ENCODE measurements at places on chromosomes 11 and 22.
A peak's percentile ranks its signal among the peaks of the same experiment; 100 is the strongest.

DNA sequence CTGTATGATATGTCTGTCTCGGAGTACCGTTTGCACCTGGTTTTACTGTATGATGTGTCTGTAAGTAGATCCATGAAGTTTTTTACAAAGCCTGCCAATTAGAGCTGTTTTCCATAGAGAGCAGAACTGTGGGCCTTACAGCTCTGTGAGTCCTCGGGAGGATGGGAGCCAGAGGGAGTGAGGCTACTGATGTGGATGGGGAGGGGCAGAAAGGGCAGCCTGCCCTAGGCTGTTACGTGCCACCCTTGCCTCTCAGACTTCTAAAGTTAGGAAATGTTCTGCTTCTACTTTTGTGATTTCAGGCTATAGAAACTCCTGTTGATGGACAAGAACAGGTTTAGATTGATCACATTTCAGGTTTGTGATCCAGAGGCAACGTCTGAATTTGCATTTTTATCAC lies 105.2 kb downstream of the PPP6R3 start:
- no peaks in the 10 kb centered on the region for H3K4me1 ChIP-seq
- DNase-seq = no peak
- no peak overlapping the region for H3K4me3 ChIP-seq
- no peaks in the 10 kb centered on the region for H3K27me3 ChIP-seq

DNA sequence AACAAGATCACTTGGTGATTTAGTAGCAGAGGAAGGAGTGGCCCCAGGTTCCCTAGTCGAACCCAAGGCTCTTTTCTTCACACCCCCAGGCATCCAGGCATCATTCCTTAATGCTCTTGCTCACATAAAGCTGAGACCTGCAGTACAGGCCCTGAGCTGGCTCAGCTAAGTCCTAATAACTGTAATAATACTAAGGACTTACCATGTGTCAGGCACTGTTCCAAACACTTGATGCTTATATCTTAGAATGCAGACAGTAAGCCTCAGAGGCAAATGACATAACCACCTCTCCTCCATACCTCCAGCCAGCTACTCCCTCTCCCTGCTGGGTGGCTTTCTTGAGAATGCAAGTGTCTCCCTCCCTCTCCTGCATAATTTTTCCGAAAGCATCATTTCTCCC lies 33.2 kb downstream of the ANKK1 start:
- H3K4me1 ChIP-seq = no peaks in the 10 kb centered on the region
- H3K36me3 ChIP-seq = no peaks in the 10 kb centered on the region
- no peaks in the 10 kb centered on the region for H3K27me3 ChIP-seq
- H3K27ac ChIP-seq = no peak overlapping the region
- no peak for DNase-seq

DNA sequence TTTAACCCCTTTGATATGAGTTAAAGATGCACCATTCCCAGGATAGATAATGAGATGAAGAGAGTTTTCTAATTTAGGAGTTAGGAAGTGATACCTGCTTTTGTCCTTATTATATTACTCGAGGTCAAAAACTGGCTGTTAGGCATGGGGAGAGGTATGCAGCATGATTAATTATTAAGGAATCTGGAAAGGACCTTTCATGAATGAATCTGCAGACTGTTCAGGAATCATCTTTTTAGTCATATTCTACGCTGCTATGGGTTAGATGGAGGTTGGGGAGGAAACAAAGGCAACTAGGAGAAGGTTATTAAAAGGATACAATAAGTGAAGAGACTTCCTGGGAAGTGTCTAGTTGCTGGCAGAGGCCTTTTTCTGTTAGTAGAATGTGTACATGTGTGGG lies 492.4 kb upstream of the CCDC90B start:
- no peak overlapping the region for H3K27ac ChIP-seq
- no peak overlapping the region for H3K4me3 ChIP-seq
- no peaks in the 10 kb centered on the region for H3K36me3 ChIP-seq
- no peak for DNase-seq
- no peaks in the 10 kb centered on the region for H3K27me3 ChIP-seq
- H3K4me1 ChIP-seq = no peaks in the 10 kb centered on the region

DNA sequence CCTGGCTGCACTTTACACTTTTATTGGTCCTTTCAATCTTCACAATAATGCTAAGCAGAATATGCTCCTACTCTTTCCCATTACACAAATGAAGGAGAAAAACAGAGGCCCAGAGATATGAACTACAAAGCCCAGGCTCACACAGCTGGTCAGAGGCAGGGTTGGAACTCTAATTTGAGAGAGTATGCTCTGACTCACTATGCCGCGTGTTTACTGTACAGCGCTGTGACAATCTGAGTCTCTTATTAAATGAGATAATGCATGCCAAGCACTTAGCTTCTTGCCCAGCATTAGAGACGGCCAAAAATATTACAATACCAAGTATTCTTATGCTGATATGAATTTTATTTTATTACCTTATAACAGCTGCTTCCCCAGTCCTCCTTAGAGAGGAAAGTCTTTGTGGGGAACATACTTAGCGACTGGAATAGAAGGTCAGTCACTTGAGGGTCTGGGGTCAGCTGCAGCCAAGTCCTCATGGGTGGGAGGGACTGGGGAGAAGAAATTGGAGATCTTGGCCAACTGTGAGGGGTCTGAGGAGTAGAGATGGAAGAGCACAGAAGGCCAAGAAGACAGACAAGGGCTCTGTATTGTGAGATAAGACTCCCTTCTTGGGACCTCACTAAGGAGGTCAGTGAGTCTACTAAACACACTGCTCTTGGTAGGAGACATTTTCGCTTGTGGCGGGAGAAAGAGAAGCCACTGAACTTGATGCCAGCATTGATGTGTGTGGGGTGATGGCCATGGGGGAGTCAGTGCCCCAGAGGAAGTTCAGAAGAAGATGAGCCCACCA lies 150.8 kb upstream of the TIMP3 start:
- H3K4me1 ChIP-seq = no peaks in the 10 kb centered on the region
- no peak overlapping the region for H3K27ac ChIP-seq
- no peak overlapping the region for H3K4me3 ChIP-seq
- H3K36me3 ChIP-seq = no peaks in the 10 kb centered on the region
- no peak for DNase-seq
- no peaks in the 10 kb centered on the region for H3K27me3 ChIP-seq

- no peak overlapping the region for H3K4me3 ChIP-seq
- no peak for DNase-seq
Measured at GRCh38 chr11:114438303-114438702, 964 bp upstream of the REXO2 start.

DNA sequence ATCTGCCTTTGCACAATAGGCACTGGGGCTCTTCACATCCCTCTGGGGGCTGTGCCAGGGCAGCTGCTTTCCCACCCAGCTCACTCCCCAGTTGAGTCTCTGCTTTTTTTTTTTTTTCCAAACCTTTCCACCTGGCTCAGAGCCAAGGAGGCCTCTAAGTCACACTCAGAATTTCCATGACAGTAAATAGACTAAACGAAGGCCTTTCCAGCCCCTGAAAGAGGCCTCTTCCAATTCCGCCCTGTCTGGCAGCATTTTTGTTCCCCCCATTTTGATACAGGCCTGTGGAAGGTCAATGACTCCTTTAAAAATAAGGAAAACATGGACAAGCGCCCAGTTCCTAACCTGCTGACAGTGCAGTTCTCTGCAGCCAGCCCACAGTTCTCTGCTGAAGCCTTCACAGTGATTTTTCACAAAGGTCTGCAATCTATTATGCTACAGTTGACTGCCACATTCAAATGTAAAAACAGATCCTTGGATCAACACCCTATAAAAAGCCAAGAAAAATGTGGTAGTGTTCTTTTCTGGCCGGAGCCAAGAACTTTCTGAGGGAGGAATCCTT lies 107.5 kb upstream of the SESN3 start:
- DNase-seq = no peak
- no peaks in the 10 kb centered on the region for H3K36me3 ChIP-seq
- H3K27me3 ChIP-seq = no peaks in the 10 kb centered on the region
- no peak overlapping the region for H3K27ac ChIP-seq
- H3K4me1 ChIP-seq = peaks cover 32% of the 10 kb centered on the region

DNA sequence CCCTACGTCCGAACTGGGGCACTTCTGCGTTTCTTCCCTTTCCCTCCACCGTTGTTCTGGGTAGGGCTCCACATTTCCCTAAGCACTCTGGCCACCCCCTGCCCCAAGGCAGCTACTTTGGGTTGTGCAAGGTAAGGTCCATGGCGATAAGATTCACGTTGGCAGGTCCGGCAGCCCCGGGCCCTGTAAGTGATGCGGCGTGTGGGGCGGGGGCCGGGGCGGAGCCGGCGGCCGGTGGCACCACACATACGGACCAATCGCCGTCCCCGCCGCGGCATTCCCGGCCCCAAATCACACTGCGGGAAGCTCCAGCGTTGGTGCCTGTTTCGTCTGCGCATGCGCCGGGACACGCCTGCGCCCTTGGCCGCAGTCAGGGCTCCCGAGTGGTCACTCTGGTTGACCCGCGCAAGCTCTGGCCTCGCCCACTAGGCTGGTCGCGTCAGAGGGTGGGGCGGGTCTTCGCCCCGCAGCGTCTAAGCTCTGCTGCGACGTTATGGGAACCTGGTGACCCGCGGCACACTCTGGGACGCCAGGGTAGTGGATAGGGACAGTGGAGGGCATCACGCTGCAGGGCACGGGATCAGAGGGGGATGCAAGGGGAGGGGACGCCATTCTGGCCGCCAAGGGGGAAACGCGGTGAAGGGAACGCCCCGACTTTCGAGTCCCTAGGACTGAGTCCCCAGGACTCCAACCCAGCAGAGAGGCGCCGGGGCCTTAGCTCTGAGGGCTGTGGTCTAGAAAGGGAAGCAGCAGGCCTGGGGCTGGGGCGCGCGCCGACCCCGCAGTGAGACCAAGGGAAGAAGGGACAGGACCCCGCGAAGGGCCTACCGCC lies 1.6 kb downstream of the FADS1 start:
- peaks cover 8% of the 10 kb centered on the region for H3K27me3 ChIP-seq
- peak; percentile 61 for DNase-seq
- H3K27ac ChIP-seq = peak overlapping the region; percentile 17
- H3K4me3 ChIP-seq = peak overlapping the region; percentile 72
- H3K4me1 ChIP-seq = peaks cover 24% of the 10 kb centered on the region

GRCh38 chr22:20627432-20627831 lies 120.0 kb downstream of the MED15 start:
- no peak overlapping the region for H3K4me3 ChIP-seq
- H3K36me3 ChIP-seq = no peaks in the 10 kb centered on the region
- no peak for DNase-seq
- H3K27ac ChIP-seq = no peak overlapping the region
- no peaks in the 10 kb centered on the region for H3K27me3 ChIP-seq

GRCh38 chr11:73234471-73235181 lies 16.5 kb downstream of the P2RY2 start:
- no peaks in the 10 kb centered on the region for H3K27me3 ChIP-seq
- no peak overlapping the region for H3K27ac ChIP-seq
- H3K4me3 ChIP-seq = no peak overlapping the region
- no peak for DNase-seq
- H3K36me3 ChIP-seq = no peaks in the 10 kb centered on the region

DNA sequence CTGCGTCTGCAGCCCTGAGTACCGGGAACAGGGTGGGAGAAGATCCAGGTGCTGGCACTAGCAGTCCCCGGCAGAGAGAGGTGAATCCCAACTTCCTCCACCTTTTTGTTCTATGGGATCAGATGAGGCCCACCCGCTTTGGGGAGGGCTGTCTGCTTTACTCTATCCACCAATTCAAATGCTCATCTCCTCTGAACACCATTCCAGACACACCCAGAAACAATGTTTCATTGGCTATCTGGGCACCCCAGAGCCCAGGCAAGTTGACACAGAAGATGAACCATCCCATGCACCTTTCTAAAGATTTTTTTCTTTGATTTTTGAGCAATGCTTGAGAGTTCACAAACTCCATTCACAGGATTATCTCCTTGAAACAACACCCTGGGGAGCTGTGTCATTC lies 78.0 kb downstream of the PARVB start:
- H3K27me3 ChIP-seq = no peaks in the 10 kb centered on the region
- H3K27ac ChIP-seq = no peak overlapping the region
- H3K4me3 ChIP-seq = no peak overlapping the region

Measured in B cell (primary cell).